Left colon (tissue), 2 donors: ENCODE measurements at places on chromosomes 3 and 15.
A peak's percentile ranks its signal among the peaks of the same experiment; 100 is the strongest.

DNA sequence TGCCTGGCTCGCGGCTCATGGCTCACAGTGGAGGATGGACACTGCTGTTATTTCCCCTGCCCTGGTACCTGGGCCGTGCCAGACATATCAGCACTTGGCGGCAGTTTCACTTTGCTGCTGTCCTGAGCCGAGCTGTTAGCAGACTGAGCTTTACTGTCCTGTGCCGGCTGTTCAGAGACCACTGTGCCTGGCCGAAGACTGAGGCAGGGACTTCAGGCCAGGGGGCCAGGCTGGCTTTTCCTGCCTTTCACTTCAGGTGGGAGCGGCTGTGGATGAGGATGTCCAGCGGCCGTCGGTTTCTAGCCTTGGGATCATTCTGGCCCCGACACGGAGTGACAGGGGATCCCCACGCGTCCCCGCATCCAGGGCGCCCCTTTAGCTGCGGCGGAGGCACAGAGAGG is 1.1 kb downstream of the ATP10A start:
- DNase-seq = no peak

DNA sequence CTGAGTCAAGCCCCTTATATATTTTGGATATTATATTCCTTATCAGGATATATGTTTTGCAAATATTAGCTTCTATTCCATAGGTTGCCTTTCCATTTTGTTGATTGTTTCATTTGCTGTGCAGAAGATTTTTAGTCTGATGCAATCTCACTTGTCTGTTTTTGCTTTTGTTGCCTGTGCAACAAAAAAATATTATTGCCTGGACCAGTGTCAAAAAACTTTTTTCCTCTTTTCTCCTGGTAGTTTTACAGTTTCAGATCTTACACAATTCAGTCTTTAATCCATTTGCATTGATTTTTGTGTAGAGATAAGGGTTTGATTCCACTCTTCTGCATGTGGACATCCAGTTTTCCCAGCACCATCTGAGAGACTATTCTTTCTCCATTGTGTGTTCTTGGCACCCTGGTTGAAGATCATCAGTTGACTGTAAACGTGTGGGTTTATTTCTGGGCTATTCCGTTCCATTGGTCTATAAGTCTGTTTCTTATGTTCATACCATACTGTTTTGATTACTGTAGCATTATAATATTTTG is 228.9 kb upstream of the NR2E3 start:
- no peak for DNase-seq

DNA sequence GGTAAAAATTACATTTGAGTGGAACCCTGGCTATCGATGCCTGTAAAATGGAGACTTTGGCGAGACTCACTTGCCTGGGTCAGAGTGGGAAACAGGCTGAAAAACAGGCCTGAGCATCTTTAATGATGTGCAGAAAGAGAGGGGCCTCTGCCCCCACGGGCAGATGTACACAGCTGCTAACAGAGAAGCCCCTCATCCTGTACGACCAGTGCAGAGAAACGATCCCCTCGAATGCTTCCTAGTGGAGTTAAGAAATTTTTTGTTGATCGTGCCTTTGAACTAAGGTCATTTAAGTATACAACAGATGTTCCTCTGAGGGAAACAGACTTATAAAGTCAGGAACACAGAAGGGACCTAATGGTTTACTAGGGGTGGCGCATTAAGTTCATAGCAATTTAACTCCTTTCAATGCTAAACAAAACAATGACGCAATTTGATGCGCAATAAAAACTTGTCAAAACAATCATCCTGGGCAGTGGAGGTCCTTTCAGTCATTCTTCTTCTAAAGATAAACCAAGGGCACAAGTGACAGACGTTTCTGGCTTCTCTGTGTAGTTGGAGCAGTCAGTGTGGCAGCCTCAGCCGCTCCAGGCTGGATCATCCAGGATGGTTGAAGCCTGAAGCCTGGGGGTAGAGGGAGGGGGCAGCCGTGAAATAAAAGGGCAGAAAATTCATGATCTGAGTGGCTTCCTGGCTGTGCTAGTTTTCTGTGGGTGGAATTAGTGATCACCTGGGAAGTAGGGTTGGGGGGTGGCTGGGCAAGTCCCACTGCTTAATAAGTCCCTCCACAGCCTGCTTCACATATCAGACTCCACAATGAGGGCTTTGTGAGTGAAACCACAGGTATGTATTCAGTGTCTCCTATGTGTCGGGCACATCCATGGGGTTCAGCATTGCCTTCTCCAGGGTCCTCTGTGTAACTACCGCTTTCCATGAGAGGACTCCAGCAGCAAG is 50.8 kb upstream of the MRPS22 start:
- no peak for DNase-seq

- peak; percentile 52 for DNase-seq
Observed at GRCh38 chr3:128698211-128699047, 27.6 kb upstream of the RAB7A start.

- DNase-seq = peak; percentile 81
Observed at GRCh38 chr3:160564949-160565441, 376 bp downstream of the KPNA4 start.

- DNase-seq = no peak
Observed at GRCh38 chr15:80618685-80619400, 76.3 kb upstream of the ABHD17C start.

- DNase-seq = no peak
Observed at GRCh38 chr3:63727233-63727632, 74.8 kb downstream of the SNTN start.

GRCh38 chr3:4581124-4581424 is 87.9 kb downstream of the ITPR1 start:
- no peak for DNase-seq

- no peak for DNase-seq
Observed at GRCh38 chr3:33932010-33932764, 133.8 kb downstream of the PDCD6IP start.

- DNase-seq = no peak
Observed at GRCh38 chr3:160210799-160211221, 14.4 kb upstream of the C3orf80 start.

GRCh38 chr3:171383206-171384018 is 76.8 kb downstream of the TNIK start:
- DNase-seq = no peak

GRCh38 chr15:57479005-57479404 is 102.7 kb downstream of the CGNL1 start:
- DNase-seq = no peak

DNA sequence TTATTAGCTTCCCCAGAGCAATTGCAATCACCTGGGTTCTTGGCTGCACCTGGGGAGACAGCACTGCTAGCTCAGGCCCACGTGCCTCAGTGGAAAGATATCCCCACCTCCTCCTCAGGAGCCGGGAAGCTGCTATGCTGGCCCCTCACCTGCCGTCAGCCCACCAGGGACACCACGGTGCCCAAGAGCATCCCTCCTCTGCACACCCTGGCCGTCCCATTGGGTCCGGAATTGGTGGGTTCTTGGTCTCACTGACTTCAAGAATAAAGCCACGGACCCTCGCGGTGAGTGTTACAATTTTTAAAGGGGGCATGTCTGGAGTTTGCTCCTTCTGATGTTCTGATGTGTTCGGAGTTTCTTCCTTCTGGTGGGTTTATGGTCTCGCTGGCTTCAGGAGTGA is 72.3 kb upstream of the MEF2A start:
- DNase-seq = no peak

GRCh38 chr15:33242669-33243191 is 48.2 kb upstream of the FMN1 start:
- DNase-seq = no peak

DNA sequence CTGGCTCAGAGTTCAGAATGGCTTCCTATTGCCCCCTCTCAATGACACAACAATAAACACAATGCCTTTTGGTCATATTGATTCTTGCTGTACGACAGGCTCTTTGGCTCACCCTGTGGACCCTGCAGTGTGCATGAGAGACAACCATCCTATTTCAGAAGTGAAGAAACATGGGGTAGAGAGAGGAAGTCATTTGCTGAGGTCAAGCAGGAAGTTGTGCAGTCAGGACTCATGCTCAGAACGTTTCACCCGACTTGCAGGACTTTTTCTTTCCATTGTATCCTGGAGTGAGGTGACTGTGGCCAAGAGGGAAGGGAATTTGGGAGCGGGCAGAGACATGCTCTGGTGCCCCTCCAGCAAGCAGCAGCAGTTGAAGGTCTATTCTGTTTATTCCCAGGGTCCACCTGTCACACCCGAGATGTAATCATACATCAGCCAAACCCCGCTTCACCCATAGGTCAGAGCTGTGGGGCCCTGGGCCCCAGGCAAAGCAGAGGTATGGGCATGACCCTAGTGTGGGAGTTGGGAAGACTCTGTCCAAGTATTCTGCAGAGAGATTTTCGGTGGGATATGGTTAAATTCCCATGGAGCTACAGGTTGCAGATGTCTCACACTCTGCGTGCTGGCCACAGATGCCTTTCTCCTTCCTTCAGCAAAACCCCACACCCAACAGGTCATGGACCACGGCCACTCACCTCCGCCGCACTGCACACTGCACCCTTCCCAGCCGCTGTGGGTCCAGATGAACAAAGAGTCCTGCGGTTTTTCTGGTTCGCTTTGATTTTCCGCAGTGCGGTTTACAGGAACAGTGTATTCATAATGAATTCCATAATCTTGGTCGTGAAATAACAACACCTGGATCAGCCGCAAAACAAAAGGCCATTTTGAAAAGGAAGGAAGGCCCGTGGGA is 290.6 kb downstream of the ADAMTS17 start:
- no peak for DNase-seq

- DNase-seq = no peak
Observed at GRCh38 chr3:192246847-192247559, 480.3 kb downstream of the FGF12 start.

- DNase-seq = no peak
Observed at GRCh38 chr3:179460260-179460659, 9.0 kb upstream of the GNB4 start.

GRCh38 chr15:73956743-73957135 is 30.5 kb downstream of the LOXL1 start:
- DNase-seq = no peak

DNA sequence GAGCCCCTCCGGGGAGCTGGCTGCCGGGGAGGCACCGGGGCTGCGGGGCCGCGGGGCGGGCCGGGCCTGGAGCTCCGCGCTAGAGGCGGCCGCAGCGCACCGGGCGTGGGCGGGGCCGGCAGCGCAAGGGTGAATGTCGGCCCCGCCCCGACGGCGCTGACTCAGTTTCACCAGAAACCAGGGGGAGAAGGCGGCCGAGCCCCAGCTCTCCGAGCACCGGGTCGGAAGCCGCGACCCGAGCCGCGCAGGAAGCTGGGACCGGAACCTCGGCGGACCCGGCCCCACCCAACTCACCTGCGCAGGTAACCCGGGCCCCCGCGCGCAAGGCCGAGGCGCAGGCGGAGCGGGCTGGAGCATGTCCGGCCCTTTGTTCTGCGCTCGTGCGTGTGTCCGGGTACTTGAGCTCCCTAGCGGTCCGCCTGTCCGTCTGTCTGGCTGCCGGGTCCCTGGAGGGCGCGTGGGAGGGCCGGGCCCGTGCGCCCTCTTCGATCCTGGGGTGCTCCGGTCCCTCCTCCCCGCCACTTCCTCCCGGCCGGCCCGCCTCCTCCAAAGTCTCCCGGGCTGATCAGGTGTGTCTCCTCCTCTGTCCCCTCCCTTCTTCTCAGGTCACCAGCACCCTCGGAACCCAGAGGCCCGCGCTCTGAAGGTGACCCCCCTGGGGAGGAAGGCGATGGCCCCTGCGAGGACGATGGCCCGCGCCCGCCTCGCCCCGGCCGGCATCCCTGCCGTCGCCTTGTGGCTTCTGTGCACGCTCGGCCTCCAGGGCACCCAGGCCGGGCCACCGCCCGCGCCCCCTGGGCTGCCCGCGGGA is at the start of gene SPINT1:
SPINT1 (plus strand) TSS at position 164 of the 811 bp plus-strand sequence; CDS start at position 671, 507 bp downstream.
- peak; percentile 85 for DNase-seq

DNA sequence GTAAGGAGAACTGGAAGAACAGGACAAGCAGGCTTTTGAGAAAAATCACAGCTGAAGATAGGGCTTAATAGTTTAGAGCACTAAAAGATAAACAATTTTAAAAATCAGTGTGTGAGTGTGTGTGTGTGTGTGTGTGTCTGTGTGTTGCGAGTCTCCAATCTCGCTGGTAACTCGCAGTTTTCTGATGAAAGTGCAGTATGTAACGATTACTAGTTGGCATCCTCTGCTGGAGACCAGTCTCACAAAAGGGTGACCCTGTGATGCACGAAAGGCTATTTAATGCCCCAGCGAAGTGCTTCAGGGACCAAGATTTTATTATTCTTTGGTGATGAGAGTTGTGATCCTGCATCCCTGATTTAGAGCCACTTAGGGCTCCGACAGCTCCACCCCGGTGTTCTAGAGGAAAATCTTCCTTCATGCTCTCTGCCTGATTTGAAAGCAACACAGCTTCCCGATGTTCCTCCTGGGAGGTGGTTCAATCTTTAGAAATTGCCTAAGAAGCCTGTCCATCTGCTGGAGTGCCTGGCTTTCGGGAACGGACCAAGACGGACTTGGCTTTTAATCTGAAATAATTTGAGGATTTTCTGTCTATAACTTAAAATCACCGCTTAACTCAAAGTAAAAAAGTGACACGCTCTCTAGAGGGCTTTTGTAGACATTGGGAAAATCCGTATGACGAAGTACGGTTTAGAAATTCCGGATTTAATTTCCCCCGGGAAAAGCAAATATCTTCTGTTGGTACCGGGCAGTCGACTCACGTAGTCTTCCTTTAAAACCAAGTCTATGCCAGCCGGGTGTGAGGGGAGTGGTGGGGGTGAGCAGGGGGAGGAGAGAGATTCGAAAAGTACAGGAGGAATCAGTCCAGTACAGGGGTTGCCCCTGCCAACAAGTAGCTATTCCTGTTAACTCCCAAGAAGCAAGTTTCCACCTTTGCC is 1.1 kb upstream of the ALCAM start:
- DNase-seq = peak; percentile 21

- no peak for DNase-seq
Observed at GRCh38 chr3:50194903-50195500, 3.6 kb downstream of the GNAT1 start.

- DNase-seq = no peak
Observed at GRCh38 chr15:45228931-45229330, 23.1 kb upstream of the SLC28A2 start.

DNA sequence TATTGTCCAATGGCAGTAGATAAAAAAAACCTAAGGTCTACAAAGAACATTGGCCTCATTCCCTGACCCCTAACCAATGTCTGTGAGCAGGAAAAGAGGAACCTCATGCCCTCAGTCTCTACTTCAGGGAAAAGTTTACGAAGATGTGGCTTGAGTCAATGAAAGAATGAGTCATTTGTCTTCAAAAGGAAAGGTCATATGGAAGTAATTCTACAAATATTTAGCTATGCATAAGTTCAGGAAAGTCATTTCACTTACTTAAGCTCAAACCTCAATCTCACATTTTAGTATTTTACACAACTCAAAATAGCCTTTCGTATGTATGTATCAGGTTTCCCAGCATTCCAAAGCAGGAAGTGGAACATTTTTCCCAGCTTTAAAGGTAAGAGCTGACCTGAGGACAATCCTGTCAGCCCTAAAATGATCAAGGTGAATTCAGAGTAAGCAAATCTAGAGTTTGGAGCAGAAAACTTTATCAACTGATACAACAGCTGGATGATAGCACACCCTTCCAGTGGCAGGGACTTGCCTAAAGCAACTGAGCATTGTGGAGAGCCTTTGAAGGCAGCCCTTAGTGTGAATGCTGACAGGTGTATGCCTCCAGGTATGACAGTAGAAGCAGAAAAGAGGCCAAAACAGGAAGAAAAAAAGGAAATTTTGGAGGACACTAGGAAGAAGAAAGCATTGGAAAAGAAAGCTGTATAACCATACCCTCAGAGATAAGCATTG is 53.9 kb upstream of the ACKR4 start:
- DNase-seq = no peak
